ENCODE measurements at places on chromosomes 11 and 22.
A peak's percentile ranks its signal among the peaks of the same experiment; 100 is the strongest.

DNA sequence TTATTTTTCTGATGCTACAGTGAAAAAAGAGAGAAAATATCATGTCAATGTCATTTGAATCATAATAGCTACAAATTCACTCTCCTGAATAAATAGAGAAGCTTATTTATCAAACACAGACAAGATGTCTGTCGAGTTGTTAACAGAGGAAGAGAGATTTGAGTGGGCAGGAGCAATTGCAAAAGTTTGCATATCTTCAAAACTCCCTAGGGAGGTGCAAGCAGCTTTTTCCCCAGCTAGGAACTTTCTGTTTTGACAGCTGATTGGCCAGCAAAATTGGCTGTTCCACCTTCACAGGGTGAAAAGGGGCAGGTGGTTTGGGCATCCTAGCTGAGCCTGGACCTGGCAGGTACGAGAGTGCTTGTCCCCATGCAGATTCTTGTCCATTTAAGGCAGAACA, 98.2 kb downstream of the NTM start:
- DNase-seq = no peak

- no peak for DNase-seq
Measured at GRCh38 chr11:95586661-95587060, 202.9 kb downstream of the FAM76B start.

DNA sequence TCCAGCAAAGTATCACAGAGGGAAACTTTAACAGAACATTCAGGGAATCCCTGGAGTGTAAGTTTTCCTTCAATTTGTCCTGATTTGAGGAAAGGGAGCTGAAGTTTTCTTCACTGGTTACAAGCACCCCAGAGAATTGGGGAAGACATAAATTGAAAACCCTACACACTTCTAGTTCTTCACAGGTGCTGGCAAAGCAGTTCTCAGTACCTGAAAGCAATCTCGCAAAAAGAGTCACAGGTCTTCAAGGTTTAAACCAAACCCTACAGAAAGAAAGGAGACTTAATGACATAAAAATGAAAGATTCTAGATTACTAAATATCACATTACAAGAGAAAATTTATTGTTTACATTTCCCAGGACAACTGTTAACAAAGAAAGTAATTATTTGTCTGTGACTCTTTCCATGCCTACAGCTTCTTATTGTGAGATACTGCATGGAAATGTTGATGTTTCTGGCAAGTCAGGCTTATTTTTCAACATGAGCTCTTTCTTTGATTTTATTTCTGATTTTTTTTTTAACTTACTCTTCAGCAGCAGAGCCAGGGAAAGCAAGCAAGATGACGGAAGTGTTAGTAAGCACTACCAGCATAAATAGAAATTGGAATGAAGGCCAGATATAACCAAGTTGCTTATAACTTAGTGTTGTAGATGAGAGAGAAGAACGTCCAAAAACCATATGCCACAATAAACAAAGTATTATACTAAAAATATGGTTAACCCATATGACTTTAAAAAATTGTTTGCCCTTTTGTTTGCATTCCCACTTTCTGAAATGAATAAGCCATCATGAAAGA, 44.1 kb downstream of the FANCF start:
- no peak for DNase-seq

DNA sequence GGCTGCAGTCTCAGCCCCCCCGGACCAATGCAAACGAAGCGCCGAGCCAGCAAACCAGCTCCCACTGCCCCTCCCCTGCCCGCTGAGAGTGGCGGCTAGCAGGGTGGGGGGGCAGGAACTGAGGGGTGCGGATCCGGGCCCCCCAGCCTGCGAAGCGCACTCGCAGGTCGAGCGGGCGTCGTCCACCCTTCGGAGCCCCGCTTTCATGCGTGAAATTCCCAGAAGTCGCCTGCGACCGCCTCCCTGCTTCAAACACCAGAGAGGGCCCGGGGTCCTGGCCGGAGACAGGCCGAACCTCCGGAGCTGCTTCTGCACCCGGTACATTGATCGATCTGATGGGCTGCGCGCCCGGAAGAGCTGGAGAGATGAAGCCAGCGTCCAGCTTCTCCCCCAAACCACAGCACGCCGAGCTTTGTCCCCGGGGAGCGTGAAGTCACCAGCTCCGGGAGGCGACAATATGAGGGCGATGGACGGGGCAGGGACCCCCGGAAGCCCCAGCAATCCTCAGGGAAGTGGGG, 646 bp upstream of the PATZ1 start:
- no peak for DNase-seq

- DNase-seq = no peak
Measured at GRCh38 chr11:91795139-91795887, 429.3 kb upstream of the FAT3 start.

GRCh38 chr11:6608726-6609501, 3.1 kb downstream of the TAF10 start:
- no peak for DNase-seq

DNA sequence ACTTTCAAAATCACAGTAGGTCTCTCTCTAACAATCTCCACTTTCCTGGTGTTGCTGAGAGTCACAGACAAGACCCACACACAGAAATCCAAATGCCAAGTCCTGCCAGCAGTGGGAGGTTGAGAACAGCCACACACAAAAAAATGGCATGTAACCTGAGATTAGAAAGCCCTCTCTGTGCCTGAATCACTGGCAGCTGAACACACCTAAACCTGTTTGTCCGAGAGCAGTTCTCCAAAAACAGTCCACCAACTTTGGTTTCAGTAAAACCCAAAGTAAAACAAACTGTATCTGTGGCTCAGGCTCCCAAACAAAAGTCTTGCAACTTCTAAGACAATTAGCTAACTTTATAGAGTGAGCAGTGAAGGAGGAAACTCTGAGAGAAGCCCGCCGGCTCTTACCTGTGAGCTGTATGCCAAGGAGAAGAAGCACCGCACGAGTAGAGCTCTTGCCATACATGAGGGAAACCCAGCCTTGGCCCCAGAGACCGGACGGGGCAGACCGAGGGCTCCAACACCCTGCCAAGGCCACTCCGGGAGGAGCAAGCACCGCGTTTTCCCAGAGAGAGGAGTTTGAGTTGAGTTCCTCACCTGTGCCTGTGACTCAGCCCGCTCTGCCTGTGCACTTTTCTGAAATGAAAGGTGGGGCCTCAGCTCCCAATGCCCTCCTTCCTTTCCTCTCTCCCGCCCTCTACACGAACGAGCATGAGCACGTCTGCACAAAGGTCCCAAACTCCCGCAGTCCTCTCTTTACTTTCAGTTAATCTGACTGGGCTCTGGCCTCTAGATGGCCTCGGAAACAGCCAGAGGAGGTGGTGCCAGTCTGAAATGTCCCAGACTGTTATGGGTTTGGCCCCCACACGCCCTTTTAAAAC, at the start of gene MPZL2:
TSS of gene MPZL2 (minus strand) at position 603 of the 874 bp plus-strand sequence. CDS start at position 459, 144 bp downstream.
- no peak for DNase-seq

DNA sequence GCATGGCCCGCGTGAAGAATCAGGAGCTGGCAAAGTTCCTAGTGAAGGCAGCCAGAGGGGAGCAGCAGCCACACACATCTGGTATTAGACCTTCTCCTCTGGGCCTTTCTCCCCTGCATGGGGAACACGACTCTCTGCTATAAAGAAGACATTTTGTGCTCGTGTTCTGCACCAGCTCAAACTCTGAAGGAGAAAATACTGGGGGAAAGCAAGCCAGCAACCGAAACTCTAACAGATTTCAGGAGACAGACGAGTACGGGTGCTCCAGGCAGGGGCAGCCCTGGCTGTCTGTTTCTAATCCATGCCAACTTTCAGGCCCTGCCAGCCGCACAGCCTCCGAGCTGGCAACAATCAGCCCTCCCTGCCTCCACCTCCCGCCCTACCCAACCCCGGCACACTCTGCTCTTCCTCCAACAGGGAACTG, 296.3 kb downstream of the BRD1 start:
- DNase-seq = no peak

GRCh38 chr11:46249103-46249937, 28.1 kb upstream of the CREB3L1 start:
- DNase-seq = no peak

DNA sequence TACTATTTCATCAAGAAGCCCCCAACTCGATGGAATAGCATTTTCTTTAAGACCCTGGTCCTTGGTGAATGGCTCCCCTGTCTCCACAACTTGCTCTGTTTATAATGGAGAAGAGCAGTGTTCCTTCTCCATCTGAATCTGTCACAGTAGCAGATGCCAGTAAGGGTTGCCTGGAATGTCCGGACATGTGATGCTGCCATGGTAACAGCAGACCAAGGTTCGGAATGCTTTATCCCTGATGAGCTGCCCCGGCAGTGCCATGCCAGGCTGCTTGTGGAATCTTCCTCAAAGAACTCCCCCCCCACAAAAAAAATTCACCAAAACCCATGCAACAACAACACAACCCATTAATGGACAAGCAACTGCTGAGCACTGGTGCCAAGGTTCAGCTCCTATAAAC, 72.5 kb downstream of the KCNC1 start:
- no peak for DNase-seq

DNA sequence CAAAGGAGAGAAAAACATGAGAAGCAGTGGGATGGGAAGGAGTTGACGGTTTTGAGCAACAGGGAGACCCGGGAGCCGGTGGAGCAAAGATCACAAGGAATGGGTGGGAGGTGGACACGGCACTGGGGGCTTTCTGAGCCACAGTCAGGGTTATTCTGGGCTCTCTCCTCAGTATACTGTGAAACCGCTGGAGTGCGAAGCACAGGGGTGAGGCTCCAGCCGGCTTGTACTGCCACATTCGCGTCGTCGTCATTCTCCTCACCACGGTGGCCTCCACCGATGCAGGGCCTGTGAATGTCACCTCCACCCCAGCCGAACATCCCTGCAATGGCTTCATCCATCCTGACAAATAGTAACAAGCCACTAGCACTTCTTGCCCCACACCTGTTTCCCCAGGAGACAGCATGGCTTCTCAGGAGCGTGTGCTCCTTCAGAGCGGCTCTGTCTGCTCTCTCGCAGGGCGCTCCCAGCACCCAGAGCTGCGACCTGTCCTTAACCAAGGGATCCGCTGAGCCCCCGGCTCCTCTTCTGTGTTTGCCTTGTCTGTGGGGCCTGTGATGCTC, 1165.3 kb downstream of the TBC1D22A start:
- no peak for DNase-seq

DNA sequence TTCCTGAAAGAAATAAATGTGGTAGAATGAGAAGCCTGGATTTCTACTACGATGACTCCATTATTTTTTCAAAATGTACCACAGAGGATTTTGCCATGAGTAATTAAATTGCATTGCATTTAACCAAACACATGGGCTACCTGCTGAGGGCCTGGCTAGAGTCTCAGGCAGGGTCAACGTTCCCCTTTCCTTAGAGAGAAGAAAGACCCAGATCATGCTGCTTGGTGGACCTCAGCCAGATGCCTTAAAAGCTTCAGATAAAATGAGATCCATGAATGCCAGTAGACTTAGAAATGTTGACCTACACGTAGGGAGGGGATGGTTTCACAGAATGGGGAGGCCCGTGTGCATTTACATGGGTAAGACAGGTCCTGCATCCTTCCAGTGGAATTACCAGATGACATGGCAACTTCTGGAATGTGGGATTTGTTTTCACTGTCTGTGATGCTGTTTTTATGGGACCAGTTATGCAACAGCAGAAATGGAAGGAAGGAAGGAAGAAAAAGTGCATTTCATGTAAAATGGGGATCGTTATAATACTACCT, 1069.4 kb downstream of the NTM start:
- DNase-seq = no peak

- no peak for DNase-seq
Measured at GRCh38 chr11:112366777-112367176, 106.1 kb upstream of the PLET1 start.

- no peak for DNase-seq
Measured at GRCh38 chr11:58965246-58965985, 26.1 kb downstream of the GLYATL1 start.

- peak; percentile 9 for DNase-seq
Measured at GRCh38 chr11:12043959-12044791, 35.7 kb upstream of the DKK3 start.

DNA sequence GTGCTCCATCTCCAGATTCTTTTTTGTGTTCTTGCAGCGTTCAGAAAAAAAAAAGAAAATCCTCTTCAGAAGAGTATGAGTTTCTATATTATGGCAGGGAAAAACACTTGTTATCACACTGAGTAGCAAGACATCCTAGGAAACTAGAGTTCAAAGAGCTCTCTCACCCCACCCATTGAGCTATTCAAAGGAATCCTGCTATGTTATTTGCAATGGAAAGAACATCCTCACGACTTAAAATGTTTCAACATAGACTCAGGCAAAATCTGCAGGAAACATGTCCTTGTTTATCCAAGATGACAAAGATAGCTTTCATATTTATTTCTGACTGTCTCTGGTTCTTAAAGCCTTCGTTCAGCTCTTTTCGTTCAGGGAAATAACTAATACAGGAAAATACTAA, 331.6 kb upstream of the ANO5 start:
- DNase-seq = no peak

DNA sequence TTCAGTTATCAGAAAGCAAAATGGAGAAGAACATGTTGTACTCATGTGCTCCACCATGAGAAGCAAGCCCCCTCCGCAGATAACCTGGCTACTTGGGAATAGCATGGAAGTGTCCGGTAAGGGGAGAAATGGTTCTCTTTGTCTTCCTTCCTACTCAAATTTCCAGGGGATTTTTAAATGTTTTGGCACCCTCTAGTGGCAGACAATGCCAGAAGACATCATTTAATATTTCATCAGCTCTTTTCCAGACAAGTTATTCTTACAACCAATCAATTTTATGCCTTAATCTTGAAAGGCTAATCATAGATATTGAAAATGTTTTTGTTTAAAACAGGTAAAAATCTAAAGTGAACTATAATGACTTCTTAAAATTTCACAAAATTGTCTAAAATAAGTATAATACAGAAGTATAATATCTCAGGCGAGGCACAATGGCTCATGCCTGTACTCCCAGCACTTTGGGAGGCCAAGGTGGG, 15.7 kb downstream of the CRTAM start:
- DNase-seq = no peak

- DNase-seq = no peak
Measured at GRCh38 chr11:71992136-71992730, 6.5 kb upstream of the IL18BP start.

DNA sequence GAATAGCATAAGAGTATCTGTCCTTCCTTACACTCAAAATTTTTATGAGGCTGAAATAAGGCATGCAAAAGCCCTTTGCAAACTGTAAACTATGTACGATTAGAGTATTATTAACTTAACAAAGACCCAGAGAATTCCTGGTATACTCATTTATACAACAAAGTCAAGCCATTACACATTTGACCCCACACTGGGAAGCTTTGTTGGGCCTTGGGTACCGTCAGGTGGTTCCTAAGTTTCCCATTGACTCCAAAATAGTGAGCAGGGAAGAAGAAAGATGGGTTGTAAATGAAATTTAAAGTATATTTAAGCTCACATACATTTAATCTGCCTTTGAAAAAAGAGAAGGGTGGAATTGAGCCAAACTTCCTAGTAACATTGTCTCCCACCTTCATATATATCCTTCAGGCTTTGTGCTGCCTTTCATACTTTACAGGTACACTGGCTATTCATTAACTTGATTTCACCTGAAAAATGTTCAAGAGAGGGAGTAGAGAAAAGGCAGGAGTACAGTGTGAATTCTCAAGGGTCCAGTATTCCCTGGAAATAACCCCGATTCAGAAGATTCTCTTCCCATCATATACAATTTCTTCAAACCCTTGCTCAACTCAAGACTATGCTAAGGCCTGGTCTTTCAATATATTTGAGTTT, 68.6 kb downstream of the SOX6 start:
- DNase-seq = no peak

- no peak for DNase-seq
Measured at GRCh38 chr11:71269603-71270511, 17.5 kb upstream of the SHANK2 start.

Measured in stimulated activated CD4-positive, alpha-beta T cell treated with anti-CD3 and anti-CD28 coated beads, TNF-alpha, amount 100 ng/mL, for 1 hour (primary cell).